Activated CD8-positive, alpha-beta memory T cell treated with anti-CD3 and anti-CD28 coated beads, Interleukin-2, amount 10 ng/mL, durations not matched to agents 7 days and 5 days (primary cell): ENCODE measurements at places on chromosomes 12 and 14.

DNA sequence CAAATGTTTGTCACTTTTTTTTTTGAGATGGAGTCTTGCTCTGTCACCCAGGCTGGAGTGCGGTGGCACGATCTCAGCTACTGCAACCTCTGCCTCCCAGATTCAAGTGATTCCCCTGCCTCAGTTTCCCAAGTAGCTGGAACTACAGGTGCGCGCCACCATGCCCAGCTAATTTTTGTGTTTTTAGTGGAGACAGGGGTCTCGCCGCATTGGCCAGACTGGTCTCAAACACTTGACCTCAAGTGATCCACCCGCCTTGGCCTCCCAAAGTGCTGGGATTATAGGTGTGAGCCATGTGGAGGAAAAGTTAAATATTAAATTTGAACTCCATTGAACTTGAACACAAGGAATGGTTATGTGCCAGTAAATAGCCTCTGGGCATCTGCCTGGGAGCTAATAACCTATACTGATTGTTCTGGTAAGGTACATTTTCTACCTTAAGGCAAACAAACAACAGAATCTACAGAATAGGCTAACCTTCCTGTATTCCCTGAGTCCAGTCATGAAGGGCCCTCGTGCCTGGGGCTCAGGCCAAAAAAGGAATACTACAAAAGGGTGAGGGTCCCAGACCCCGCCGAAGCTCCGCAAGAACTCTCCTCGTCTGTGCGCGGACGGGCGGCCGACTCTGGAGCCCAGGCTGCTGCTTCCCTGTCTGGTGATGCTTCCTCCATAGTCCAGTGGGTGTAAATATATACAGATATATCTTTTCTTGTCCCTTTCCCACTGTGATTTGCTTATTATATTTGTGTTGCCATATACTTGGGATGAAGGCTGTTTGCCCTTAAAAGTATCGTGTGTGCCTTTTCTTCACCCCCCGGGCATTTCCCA, 74.0 kb upstream of the EIF5 start:
- no peak for DNase-seq

DNA sequence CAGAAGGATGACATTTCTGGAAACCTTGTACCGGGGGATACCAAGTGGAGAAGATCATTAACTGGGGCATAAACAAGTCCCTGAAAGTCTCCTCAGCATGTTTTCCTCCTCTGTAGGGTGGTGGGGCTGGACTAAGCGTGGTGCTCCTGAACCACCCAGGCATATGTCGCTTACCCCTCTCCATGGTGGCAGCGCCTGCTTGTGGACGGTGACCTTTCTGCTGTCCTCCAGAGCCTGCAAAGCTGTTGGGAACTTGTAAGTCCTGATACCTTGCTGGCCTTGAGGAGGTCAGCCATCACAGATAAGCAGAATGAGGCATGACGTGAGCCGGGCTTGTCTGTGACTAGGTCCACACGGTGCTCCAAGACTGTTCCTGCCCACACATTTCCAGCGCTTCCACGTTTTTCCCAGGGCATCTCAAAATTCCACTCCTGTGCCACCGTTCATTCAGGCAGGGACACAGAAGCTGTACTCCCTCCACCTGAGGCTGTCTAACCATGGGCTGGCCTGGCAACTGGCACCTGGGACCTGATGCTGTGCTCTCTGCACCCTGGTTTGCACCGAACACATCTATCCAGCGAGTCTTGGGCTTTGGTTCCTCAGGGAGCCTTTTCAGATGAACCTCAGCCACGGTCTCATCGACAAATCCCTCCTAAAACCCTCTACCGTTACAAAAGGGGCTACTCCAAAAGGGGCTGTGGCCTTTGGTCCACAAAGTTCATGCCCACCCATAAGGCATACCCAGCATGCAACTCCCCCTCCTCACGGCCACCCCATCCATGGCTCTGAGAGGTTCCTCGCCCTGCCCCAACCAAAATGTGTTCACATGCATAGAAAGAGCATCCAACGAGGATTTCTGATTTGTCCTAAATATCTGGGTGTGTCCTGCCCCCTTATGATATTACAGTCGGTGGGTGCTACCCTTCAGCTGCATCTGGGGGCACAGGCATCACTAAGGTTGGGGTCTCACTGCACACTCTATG, 199.6 kb upstream of the DIO3 start:
- peak; percentile 15 for DNase-seq

DNA sequence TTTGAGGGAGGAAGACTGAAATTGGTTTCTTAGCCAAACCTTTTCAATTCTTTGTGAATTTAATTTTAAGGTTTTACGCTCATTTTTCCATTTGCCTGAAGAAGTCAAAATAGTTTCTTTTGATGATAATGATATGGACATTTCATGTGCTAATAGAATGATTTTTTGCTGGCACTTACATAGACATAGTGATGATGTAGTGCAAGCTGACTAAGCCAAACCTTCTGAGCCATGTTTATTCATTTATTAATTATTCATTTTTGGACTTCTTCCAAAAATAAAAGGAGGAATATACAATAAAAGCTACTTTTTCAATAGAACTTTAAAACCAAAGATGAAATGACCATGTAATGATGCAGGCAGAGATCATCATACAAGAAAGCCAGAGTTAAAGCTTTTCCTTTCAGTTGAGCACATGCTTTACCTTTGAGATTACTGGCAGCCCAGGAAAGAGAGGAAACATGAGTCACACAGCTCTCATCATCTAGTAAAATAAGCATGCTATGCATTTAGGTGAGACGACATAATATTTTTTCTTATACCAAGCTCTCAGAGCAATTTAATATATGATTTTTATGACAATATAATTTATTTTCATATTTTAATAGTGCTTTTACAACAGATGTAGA, 24.8 kb downstream of the KCNA1 start:
- DNase-seq: no peak

- no peak for DNase-seq
These were observed 3.7 kb upstream of the TMX1 start for GRCh38 chr14:51236314-51236713.

GRCh38 chr12:119684711-119685369, 16.9 kb downstream of the PRKAB1 start:
- no peak for DNase-seq

- DNase-seq: no peak
These were observed 341.2 kb upstream of the DCN start for GRCh38 chr12:91523831-91524230.

DNA sequence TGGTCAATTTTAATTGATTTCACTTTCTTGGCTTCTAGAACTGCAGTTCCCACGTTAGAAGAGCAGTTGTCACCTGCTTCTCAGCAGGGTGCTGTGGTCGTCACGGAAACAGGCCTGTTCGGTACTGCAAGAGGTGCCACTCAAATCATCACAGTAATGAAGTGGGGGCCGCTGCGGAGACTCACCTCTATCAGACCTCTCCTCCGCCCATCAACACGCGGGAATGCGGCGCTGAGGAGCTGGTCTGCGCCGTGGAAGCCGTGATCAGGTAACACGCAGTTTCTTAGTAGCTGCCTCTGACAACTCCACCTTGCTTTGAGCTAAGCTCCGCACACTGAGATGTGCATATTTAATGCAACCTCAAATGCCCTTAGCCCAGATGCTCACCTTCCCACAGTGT, 107.2 kb downstream of the UNC79 start:
- DNase-seq: no peak

- no peak for DNase-seq
These were observed 53.9 kb downstream of the GNG2 start for GRCh38 chr14:51914310-51914709.

- DNase-seq: no peak
These were observed 56.9 kb downstream of the OTX2 start for GRCh38 chr14:56753396-56753795.

DNA sequence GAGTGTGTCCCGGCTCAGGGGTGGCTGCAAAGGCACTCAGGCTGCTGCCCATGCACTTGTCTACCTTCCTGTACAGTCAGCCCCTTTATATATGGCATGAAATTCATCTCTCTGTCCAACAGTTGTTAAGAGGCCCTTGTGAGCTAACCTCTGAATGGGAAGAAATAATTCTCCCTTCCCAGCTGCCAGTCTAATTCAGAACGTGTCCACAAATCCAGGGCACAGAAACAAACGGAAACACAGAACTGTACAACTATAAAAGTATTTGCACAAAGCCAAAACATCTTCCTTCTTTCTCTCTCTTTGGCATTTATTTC, 849 bp downstream of the KRT5 start:
- peak; percentile 33 for DNase-seq

- no peak for DNase-seq
These were observed 27.9 kb downstream of the SYNE3 start for GRCh38 chr14:95488376-95489213.

DNA sequence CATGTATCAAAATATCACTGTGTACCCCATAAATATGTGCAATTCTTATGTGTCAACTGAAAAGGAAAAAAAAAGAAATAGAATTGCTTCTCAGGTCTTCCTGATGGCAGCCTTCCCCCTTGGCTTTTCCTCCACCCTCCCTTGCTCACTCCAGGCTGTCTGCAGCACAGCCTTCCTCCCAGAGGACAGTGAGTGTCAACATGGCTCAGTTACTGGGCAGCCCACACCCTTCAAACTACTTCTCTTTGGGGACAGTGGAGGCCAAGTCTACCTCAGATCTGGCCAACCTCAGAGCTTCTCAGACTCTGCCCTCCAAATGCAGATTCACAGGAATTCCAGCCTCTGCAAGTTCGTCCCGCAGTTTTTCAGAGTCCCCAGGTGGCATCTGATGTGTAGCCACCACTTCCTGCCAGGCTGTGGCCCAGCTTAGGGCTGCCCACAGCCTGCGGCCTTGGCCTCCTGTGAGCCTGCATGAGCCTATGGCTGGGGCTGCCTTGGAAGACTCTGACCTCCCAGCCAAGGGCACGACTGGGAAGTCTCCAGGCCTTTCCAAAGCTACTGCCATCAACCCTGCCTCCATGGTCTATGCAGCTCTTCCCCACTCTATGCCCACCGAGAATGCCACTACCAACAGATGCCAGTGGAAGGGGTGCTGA, 148.0 kb upstream of the PWP1 start:
- DNase-seq: no peak

DNA sequence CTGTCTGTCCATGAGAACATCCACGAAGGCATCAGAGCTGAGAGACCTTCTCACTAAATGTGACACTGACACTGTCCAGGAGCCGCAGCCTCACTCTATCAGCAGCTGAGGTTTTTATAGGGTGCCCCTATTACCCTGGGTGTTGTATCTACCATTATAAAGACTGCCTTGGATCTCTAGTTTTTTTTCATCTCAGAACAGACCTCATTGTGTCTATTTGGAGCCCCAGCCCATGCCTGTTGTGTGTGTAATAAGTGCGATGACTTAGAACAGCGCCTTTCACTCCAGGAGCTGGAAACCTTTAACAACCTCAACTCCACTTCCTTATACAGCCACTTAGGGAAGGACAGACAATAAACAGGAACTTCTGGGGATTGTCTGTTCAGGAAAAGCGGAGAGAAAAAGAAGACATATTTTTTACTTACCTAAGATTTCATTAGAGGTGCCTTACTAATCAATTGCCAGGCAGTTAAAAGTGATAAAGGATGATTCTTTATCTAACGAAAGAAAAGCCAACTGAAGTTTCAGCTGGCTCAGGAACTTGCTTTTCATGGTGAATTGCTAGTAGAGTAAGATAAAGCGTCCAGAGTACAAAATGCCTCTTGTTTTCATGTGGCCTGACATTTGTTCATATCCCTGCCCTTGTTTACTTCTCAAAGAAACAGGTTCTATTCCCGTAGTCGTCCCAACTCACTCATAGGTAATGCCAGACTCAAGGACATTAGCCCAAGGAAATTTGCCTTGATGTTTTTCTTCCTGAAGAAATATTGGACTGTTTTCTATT, 420.6 kb downstream of the RAD51B start:
- DNase-seq: no peak

DNA sequence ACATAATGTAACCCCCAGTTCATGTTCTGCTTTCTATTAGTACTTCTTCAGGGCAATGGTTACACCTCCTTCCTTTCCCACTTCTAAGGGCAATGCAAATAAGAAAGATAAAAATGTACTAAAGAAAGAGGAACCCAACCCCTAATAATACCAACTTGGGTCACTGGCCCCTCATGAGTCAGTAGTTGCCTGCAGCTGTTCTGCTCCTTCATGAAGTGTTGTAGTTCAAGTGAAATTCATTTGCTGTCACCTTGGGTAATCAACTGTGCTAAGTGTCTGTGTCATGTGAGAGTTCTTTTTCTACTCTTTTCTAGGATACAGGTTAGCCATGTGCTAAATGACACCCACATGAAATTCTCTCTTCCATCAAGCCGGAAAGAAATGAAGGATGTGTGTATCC, 91.8 kb downstream of the PLXNC1 start:
- no peak for DNase-seq

DNA sequence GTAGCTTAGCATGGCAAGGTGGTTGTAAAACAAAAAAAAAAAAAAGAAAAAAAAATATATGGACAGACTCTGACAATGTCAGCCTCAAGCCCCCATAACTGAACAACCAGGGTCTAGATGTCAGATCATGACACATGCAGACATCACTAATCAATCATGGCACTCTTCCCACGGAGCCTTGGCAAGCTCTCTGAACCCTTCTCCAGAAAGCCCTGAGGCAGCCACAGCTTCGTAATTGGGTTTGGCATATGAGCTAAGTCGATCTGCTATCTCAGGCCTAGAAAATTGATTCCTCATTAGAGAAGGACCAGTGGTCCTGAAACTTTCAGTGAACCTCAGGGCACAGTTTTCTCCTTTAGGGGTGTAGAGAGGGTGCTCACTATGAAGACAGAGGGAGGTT, 112.2 kb downstream of the GPR135 start:
- no peak for DNase-seq

- DNase-seq: no peak
These were observed 62.7 kb upstream of the KCNH3 start for GRCh38 chr12:49476091-49476490.

DNA sequence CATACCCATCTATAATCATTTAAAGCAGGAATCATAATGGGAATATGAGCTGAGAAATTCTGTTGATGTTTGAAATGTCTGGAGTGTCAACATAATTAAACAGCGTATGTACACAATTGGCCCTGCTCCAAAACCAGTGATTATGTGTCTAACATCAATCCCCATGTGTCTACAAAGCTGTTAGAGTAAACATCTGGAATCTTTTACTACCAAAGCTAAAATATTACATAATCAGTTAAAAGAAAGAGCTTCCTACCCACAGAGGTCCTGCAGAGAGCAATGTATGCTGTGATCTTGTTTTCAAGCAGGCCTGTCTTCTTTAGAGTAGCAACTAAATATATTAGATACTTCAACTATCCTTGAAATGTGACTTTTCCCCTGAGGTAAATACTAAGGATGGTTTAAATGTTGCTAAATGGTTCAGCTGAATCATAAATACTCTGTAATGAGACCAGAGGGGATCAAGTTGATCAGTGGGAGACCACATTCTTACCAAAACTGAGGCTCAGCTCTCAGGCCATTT, 74.3 kb downstream of the RASSF8 start:
- no peak for DNase-seq

GRCh38 chr12:13223179-13223804, 26.8 kb downstream of the EMP1 start:
- DNase-seq: no peak

- no peak for DNase-seq
These were observed 105.8 kb downstream of the KCNC2 start for GRCh38 chr12:75103822-75104221.

DNA sequence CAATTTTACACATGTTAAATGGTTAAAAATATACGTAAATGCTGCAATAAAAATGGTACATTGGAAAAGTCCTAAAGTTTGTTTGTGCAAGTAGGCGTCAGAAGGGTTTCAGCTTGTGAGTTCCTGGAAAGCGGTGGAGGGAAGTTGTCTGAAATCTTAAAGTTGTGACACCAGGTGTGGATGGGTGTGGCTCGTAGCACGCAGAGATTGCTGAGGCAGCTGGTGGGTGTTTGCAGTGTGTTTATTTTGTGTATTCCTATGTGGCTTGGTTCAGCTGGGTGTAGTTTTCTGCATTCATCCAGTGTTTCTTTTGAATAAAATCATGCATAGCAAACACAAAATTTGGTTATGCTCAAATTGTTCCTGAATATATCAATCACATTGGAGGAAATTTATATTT, 136.8 kb upstream of the TBX3 start:
- DNase-seq: no peak
